ENCODE measurements at places on chromosomes 3 and 15. TPM values are rescaled to one million over a fixed set of nuclear protein-coding genes. Genes with fewer than 3 reads are reported as not detected.
A peak's percentile ranks its signal among the peaks of the same experiment; 100 is the strongest.

- no peaks in the 10 kb centered on the region for H3K27me3 ChIP-seq
- H3K27ac ChIP-seq: no peak overlapping the region
- peak; percentile 57 for DNase-seq
Observed at GRCh38 chr3:112486811-112487505, 12.3 kb downstream of the BTLA start.

DNA sequence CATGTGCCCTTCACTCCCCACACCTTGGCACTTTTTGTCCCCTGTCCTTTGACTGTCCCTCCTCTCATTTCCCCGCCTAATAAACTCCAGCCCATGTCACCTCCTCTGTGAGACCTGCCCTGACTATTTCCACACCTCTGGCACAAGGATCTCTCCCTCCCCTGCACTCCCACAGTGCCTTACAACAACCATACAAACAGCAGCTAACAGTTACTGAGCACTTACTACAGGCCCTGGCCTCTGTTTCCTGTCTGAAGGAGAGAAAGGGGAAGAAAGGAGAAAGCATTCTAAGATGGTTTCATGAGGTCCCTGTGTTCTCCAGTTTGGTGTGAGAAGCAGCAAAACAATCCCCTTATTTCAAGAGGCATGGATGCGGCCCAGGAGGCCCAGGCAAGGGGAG lies 20.0 kb upstream of the TRH start:
- H3K27me3 ChIP-seq: no peaks in the 10 kb centered on the region
- no peak for DNase-seq
- H3K4me3 ChIP-seq: no peak overlapping the region

GRCh38 chr3:46389306-46389705 lies 17.6 kb downstream of the CCR5AS start:
- DNase-seq: no peak
- H3K36me3 ChIP-seq: no peaks in the 10 kb centered on the region
- H3K4me3 ChIP-seq: no peak overlapping the region
- H3K27ac ChIP-seq: no peak overlapping the region

DNA sequence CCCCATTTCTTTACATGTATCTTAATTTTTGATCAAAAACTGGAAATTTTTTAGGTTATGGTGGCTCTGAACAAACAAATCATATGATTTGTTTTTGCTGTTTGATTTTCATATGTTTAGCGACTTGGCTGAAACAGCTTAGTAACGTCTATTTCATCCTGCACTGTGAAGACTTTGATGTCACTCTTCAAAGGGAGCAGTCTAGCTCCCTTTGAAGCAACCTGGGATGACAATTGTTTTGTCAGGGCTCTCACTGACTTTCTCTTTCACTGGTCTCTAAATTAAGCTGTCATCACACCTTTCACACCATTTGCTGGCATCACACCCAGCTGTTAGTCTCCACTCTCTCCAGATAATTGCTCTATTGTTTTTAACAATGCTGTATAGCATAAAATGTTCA lies 896.9 kb downstream of the IGSF11 start:
- no peak overlapping the region for H3K27ac ChIP-seq
- H3K27me3 ChIP-seq: no peaks in the 10 kb centered on the region
- H3K4me3 ChIP-seq: no peak overlapping the region
- H3K4me1 ChIP-seq: no peaks in the 10 kb centered on the region

- peak overlapping the region; percentile 35 for H3K27ac ChIP-seq
- H3K4me3 ChIP-seq: no peak overlapping the region
- H3K36me3 ChIP-seq: no peaks in the 10 kb centered on the region
- no peaks in the 10 kb centered on the region for H3K27me3 ChIP-seq
- DNase-seq: no peak
Observed at GRCh38 chr3:182117583-182117982, 405.9 kb downstream of the SOX2 start.

Gene SRGAP3
- total RNA-seq: 0.78 TPM

DNA sequence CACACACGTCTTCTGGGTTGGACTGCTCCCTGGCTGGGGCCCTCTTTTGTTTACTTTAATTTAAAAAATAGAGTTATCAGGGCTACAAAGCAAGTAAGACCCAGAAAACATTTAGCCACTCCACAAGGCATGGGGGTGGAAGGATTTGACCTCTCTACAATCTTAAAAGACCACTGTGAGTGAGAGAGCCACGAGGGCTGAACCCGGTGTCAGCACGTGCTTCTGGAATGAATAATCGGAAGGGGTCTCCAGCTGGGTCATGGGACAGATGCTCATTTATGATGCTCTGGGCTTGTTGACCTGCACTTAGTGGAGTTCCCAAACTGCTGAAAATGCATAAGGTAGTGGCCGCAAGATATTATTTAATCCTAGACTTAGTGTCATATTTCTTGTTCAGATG lies 52.4 kb downstream of the EIF4E3 start:
- H3K27me3 ChIP-seq: no peaks in the 10 kb centered on the region
- no peak for DNase-seq
- H3K4me3 ChIP-seq: no peak overlapping the region
- no peaks in the 10 kb centered on the region for H3K4me1 ChIP-seq
- no peak overlapping the region for H3K27ac ChIP-seq

GRCh38 chr3:12752809-12753208 lies 6.2 kb downstream of the TMEM40 start:
- H3K27me3 ChIP-seq: no peaks in the 10 kb centered on the region
- H3K4me3 ChIP-seq: no peak overlapping the region
- no peak for DNase-seq

GRCh38 chr15:38652998-38653397 lies 88.4 kb upstream of the RASGRP1 start:
- 0 out of 2 replicates have a peak, but pooled peaks cover 5% of the 10 kb centered on the region for H3K27me3 ChIP-seq
- no peak overlapping the region for H3K27ac ChIP-seq
- no peaks in the 10 kb centered on the region for H3K36me3 ChIP-seq
